ENCODE measurements at places on chromosomes 7 and 10. TPM values are rescaled to one million over a fixed set of nuclear protein-coding genes. Genes with fewer than 3 reads are reported as not detected.

- DNase-seq = no peak
These were observed 146.2 kb upstream of the MBL2 start for GRCh38 chr10:52918714-52919305.

- DNase-seq = peak; percentile 91
These were observed 2.1 kb downstream of the GIGYF1 start for GRCh38 chr7:100691676-100692577.

GRCh38 chr10:29430101-29430500 lies 141.2 kb downstream of the LYZL1 start:
- DNase-seq = peak; percentile 17

- DNase-seq = peak; percentile 71
These were observed 10.3 kb downstream of the HUS1 start for GRCh38 chr7:47968847-47969774.

Gene NACAD
- 110 TPM for polyA plus RNA-seq

Gene SEMA3E
- 0.31 TPM for polyA plus RNA-seq

- DNase-seq = no peak
These were observed 84.0 kb downstream of the ANLN start for GRCh38 chr7:36473454-36474282.

DNA sequence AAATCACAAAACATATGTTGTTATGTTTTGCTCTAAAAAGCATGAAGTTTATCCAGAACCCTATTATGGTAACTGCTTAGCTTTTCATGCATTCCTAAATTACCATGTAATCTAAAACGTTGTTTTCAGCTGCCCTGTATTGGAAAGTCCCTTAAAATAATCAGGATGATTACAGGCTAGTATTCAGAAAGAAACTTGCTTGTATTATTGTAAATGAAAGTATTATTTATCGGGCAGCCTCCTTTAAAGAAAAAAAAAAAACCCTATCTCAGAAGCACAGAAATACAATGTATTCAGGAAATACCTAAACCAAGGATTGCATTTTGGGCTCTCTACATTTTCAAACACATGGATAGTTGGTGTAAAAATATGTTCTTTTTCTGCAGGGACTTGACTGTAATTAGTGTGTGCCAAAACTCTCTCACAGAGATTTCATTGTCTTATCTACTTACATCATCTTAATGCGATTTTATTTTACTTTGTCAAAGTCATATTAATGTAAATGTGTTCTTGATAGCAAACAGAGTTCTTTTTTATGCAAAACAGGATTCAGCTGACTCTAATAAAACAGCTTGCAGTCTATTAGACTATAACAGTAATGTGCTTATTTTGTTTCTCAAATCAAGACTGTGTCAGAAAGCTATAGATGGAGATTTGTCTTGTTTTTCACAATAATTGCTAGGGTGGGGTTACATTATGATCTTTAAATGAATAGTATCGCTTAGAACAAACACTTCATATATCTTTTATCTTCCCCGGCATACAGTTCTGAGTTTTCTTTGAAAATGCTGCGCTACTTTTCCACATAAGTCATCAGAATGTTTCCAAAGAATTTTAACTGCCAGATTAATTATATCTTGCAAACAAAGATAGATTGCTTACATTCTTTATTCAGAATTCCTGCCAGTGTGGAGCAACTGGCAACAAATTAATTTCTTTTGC lies 65.3 kb upstream of the ARID5B start:
- DNase-seq = peak; percentile 53

GRCh38 chr7:154640266-154640865 lies 362.6 kb downstream of the PAXIP1 start:
- DNase-seq = no peak

Gene CALHM3
- polyA plus RNA-seq = not detected

Gene NEURL1
- polyA plus RNA-seq = 71.6 TPM

DNA sequence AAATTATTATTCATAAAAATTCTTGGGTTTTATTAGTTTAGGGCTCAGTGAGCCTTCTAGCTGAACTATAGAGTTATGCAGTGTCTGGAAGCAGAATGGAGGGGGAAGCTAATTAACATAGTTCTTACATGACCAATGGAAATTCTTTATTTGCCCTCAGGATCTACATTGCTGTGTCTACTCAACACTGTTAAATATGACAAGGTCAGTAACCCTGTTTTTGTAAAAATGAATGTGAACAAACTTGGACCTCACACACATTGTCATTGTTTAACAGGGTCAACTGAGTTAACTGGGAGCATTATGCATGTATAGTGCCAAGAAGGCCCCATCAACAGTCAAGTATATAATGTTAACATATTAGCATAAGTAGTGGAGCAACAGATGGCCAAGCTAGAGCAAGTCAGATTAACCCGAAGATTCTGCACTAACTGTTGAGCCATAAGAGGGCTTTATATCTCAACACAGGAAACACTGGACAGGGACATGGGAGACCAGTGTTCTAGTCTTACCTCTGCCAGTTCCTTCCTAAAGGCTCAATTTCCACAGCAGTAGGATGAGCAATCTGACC lies 122.5 kb upstream of the SEM1 start:
- no peak for DNase-seq

Gene GPR141
- not detected for polyA plus RNA-seq

- no peak for DNase-seq
These were observed 233.0 kb downstream of the DNAJB9 start for GRCh38 chr7:108802650-108803049.

GRCh38 chr7:46317256-46317655 lies 396.2 kb upstream of the IGFBP3 start:
- no peak for DNase-seq

DNA sequence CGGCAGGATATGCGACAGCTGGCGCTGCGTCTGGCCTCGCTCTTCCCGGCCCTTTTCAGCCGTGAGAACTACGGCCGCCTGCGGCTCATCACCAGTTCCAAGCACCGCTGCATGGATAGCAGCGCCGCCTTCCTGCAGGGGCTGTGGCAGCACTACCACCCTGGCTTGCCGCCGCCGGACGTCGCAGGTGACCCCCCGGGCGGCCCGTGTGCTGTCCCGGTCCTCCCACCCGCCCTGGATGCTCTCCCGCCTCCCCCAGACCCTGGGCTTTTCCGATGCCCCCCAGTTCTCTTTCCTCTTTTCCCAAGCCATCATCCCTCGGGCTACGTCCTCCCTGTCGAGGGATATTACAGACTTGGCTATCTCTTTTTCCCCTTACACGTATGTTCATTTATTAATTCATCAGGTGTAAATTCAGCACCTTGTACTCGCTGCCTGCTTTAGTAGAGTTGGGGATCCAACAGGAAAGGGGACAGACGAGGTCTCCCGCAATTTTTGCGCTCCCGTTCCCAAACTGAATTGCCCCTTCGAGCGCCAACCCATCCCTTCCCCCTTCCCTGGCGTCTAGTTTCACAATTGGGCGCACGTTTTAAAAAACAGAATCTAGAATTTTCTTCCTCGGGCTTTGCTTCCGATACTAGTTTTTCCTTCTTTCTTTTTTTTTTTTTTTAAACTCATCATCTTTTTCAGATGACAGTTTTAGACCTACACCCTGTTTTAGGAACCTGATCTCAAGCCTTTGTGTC lies 846 bp downstream of the MINPP1 start:
- peak; percentile 75 for DNase-seq

Data from brain (organoid and tissue), 16 donors.